ENCODE measurements at places on chromosomes 11 and 22.

- no peak for DNase-seq
Observed at GRCh38 chr22:17785185-17786184, 11.2 kb upstream of the BID start.

DNA sequence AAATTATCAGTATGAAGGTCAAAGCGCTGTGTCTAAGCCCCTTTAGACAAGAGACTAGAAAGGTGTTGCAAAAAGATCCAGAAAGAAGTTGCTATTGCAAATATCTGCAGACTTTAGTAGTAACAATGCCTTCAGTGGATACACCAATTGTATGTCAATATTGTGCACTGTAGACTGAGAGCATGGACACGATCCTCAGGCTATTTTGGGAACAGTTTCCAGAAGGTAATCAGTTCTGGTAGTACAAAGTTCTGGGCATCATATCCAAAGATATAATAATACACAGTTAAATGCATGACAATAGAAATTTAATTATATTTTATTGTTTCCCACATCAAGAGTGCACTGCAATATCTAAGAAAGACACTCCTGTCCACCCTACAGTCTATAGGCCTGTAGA is 84.1 kb upstream of the LUZP2 start:
- DNase-seq: no peak

- DNase-seq: no peak
Observed at GRCh38 chr11:61609000-61609979, 28.4 kb upstream of the SYT7 start.

GRCh38 chr22:44357296-44357965 is 44.7 kb upstream of the SHISAL1 start:
- no peak for DNase-seq

GRCh38 chr11:503179-503981 is 3.7 kb downstream of the RNH1 start:
- no peak for DNase-seq

DNA sequence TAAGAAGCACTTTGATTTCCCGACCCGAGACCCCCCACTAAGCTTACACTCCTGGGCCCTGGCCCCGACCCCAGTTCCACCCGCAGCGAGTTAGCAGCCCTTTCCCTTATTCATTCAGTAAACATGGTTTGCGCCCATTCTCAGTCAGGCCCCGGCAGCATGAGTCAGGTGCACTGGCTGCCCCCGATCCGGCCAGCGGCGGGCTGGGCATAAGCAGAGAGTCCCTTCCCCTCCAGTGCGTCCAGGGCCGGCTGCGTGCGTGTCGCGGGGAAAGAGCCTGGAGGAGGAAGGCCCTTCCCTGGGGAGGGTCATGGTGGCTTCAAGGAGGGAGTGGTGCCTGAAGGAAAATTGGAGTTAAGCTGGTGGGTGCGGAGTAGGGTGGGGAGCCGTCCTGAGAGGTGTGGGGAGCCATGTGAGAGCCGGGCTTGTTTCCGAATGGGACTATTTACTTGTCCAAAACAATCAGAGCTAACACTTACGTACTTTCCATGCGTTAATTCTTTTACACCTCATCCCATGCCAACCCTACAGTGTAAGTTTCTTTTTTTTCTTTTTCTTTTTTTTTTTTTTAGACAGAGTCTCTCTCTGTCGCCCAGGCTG is 657 bp downstream of the IGHMBP2 start:
- peak; percentile 37 for DNase-seq

DNA sequence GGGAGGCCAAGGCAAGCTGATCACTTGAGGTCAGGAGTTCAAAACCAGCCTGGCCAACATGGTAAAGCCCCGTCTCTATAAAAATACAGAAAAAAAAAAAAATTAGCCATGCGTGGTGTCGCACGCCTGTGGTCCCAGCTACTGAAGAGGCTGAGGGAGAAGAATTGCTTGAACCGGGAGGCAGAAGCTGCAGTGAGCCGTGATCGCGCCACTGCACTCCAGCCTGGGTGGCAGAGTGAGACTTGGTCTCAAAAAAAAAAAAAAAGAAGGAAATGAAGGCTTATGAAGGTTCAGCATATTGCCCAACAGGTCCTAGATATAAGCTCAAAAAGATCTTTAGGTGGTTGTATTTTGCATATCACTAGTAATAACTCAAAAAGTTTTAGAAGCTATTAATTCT is 10.2 kb downstream of the ATL3 start:
- no peak for DNase-seq

DNA sequence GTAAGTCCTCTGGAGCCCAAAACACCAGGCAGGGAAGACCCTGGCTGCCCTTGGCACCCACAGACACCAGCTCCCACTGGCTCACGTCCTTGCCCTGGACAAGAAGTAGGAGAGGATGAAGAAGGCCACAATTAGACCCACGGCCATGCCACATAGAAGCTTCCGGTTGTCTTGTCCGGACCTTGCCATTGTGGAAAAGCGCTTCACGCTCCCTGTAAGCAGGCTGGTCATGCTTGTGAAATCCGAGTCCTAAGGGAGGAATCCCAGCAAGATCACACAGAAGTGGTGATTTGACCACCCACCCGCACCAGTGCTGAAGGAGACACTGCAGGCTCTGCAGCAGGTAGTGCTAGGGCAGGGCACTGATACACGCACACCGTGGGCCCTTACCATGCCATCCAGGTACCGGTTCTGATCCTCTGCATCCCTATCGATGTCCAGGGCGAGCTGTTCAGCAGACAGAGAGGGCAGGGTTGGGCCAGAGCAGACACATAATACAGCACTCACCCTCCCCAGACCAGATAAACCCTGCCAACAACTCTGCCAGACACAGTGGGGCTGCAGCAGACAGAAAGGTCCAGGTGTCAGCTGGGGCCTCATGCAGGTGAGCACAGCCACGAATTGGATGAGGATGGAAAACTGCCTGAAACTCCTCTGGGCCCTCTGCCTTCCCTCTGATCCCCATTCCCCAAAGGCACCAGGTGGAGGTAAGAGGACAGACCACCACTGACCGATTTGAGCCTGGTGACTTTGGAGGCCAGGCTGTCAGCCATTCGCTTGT is 1.8 kb downstream of the BET1L start:
- no peak for DNase-seq
